Sigmoid colon (tissue), 7 donors: ENCODE measurements at places on chromosomes 16 and 17. TPM values are rescaled to one million over a fixed set of nuclear protein-coding genes. Genes with fewer than 3 reads are reported as not detected.

The DLX4 gene
- not detected for total RNA-seq

The CES1 gene
- 34.6 TPM for total RNA-seq

The KRTAP9-4 gene
- not detected for total RNA-seq

The CCL5 gene
- 1.8 TPM for total RNA-seq

The LRRC75A gene
- total RNA-seq = 5.7 TPM

The COL1A1 gene
- total RNA-seq = 43.6 TPM

The CACNG1 gene
- total RNA-seq = not detected

The RNF43 gene
- total RNA-seq = 0.33 TPM

The MT1H gene
- not detected for total RNA-seq

The KCNJ12 gene
- 1.6 TPM for total RNA-seq

The MRPS23 gene
- 12.7 TPM for total RNA-seq
